Skin of body (tissue), 3 donors: ENCODE measurements at places on chromosomes 5 and 9. TPM values are rescaled to one million over a fixed set of nuclear protein-coding genes. Genes with fewer than 3 reads are reported as not detected.
A peak's percentile ranks its signal among the peaks of the same experiment; 100 is the strongest.

Gene RNF208
- total RNA-seq, result 0.20 TPM

Gene CFAP157
- total RNA-seq, result 0.10 TPM

Gene PCDHA2
- 0.20 TPM for total RNA-seq

Gene TEX48
- total RNA-seq, result not detected

Gene TRAPPC13
- total RNA-seq, result 26.3 TPM

Gene LCN1
- total RNA-seq, result not detected

Gene AIF1L
- total RNA-seq, result 8.1 TPM

Gene NMUR2
- 0.10 TPM for total RNA-seq

Gene CAPSL
- total RNA-seq, result 0.20 TPM

Gene SLC6A18
- total RNA-seq, result not detected

Gene AQP7
- 37.0 TPM for total RNA-seq

Gene PCDH12
- total RNA-seq, result 8.2 TPM

DNA sequence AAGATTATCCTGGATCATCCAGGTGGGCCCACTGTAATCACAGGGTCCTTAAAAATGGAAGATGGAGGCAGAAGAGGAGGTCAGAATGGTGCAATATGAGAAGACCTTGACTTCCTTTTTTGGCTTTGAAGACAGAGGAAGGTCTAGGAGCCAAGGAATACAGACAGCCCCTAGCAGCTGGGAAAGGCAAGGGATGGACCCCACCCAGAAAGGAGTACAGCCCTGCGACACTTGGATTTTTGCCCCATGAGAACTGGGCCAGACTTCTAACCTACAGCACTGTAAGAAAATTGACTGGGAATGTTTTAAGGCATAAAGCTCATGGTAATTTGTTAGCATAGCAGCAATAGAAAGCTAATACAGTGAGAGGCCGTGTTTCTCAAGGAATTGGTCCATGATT, 66.9 kb upstream of the LRRTM2 start:
- no peak for DNase-seq

GRCh38 chr9:113395000-113395861, 5.9 kb downstream of the ALAD start:
- no peak for DNase-seq

DNA sequence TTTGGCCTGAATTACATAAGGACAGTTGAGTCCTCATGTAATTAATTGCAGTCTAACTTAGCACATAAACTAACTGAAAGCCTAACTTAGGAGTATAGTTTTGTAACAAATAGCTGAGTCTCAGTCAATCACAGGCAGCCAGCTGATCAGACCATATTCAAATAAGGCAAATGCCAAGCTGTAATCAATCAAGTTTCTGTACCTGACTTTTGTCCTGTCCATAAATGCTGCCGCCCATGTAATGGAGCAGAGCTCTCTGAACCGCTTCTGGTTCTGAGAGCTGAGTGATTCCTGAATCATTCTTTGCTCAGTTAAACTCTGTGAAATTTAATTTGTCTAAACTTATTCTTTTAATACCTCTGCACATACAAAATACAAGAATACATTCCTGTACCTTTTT, 104.8 kb downstream of the TSSK1B start:
- no peak for DNase-seq

DNA sequence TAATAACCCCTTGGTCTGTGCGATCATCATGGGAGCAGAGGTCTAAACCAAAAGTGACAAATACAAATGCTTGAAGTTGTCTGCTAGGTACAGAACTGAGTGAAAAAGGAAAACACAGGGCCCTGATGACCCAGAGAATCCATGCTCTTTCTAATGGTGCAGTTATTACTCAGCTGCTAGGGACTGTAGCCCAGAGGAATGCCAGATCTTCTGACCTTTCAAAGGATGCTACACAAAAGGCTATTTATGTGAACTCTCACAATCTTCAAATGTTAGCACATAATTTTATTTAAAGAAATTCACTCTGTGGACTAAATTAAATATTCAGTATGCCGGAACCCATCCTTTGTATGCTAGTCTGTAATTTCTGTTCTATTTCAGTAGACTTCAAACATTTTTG, 79.9 kb downstream of the PRR16 start:
- no peak for DNase-seq

- DNase-seq, result no peak
Observed at GRCh38 chr9:107554636-107555035, 65.1 kb upstream of the KLF4 start.

DNA sequence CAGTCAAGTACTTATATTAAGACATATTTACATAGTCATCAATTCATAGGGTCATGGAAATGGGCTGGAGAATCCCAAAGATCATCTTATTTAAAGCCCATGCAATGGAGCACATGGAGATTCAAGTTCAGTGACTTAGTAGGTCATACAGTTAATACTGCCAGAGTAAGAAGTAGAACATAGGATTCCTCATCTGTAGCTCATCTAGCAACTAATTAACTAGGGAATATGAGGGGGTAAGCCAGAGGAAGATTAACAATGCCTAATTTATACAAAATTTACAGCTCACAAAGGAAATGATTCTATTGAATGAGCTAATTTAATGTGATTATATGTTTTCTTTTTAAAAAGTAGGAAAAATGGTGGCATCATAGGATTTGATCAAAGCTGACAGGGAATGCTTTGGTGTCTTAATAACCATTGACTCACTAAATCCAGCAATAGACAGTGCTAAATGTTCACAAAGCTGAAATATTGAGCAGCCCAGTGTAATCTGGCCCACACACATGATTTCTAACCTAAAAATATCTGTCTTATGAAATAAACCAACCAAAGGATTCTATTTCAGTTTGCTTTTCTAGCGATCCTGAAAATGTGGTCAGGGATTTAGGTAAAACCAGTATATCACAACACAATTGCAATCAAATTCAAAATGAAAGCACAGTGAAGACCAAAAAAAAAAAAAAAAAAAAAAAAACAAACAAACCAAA, 53.3 kb downstream of the PRDM6 start:
- no peak for DNase-seq

DNA sequence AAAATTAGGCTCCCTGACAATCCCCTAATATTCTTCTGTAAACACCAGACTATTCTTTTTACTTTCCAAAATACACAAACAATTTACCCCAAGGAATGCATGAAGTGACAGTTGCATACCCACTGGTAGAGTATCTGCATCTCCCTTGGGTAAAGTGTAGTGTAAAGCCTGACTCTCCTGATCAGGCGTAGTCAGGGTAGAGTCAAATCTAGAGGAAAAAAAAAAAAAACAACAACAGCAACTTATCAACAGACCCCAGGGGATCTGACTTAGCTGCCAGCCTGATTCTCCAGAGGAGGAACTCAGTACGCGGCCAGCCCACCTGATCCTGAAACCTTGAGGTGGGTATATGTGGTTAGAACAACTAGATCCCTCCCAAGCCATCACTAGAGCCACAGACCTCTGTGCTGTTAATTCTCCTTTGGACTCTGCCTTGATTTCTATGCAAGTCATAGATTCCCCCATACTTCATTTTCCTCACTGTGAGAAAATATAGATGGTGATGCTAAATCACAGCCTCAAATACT, 61.0 kb downstream of the ZNF608 start:
- no peak for DNase-seq

- DNase-seq, result no peak
Observed at GRCh38 chr5:32021771-32022170, 152.3 kb downstream of the GOLPH3 start.

GRCh38 chr9:124384846-124385245, 30.4 kb downstream of the PSMB7 start:
- DNase-seq, result no peak

GRCh38 chr5:148974642-148975327, 88.1 kb downstream of the SH3TC2 start:
- DNase-seq, result no peak

GRCh38 chr5:180070756-180071530, 616 bp downstream of the RNF130 start:
- peak; percentile 43 for DNase-seq

- DNase-seq, result peak; percentile 97
Observed at GRCh38 chr5:15124871-15125568, 253.4 kb upstream of the ANKH start.

DNA sequence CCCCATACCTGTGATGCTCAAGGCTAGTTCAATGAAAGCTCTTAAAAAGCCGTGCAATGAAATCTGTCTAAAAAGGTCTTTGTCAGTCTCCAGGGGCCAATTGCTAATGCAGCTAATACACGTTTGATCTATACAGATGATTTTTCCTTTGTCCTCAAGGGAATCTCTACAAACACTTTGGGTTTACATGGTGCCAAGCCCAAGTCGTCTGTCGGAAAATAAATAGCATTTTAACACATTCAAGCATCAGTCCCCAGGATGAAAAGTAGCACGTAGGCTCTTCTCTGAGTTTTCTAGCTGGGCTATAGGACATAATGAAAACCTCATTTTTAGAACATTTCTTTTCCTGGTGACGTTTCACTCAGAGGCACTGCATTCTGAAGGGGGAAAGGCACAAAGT, 477.4 kb upstream of the WWC1 start:
- DNase-seq, result peak; percentile 19

GRCh38 chr5:34519489-34520220, 136.5 kb upstream of the RAI14 start:
- no peak for DNase-seq

- DNase-seq, result no peak
Observed at GRCh38 chr9:20139763-20140290, 351.0 kb upstream of the SLC24A2 start.

DNA sequence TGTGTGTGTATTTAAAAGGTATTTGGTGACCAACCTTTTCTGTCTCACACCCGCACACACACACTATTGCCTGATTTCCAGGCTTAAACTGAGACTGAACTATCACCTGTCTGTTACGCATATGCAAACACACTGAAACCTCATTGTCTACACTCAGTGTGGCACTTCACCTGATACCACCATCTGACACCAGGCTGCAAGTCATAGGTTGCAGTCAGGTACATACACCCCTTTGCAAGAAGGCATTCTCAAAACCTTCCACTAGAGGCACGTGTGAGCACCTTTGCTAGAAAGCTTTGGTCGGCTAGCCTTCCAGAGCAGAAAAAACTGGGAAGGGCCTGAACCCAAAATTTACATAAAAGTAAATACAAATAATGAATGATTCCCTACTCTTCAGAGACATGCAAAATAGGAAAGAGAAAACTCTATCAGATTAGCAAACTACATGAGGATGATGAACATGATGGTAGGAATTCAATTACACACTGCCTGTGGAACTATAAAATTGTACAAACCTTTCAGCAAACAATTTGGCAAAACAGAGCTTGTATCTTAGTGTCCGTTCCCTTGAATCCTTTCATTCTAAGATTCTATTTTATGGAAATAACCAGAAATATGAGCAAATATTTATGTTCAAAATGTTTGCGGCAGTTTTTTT, 5.9 kb upstream of the FOXD1 start:
- no peak for DNase-seq

GRCh38 chr9:134352247-134352933, 26.1 kb downstream of the RXRA start:
- no peak for DNase-seq

GRCh38 chr9:89425921-89426383, 72.0 kb downstream of the SEMA4D start:
- no peak for DNase-seq

- no peak for DNase-seq
Observed at GRCh38 chr5:67971971-67972821, 243.4 kb upstream of the PIK3R1 start.

DNA sequence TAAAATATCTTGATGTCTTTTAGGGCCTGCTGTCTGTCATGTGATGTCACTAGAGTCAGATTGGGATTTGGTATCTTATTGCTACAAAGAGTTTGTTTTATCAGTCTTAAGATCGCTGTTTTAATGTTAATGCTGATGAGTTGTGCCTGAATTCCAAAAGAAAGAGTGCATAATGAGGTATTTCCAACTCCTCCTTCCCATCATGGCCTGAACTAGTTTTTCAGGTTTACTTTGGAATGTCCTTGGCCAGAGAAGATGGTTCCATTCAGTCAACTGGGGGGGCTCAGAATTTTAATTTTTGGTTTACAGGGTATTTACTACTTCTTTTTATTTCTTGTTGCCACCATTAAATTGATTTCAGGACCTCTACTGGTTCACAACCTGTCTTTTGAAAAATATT, 74.3 kb upstream of the MARCHF11 start:
- DNase-seq, result no peak

GRCh38 chr5:109468288-109468676, 58.5 kb upstream of the PJA2 start:
- no peak for DNase-seq

DNA sequence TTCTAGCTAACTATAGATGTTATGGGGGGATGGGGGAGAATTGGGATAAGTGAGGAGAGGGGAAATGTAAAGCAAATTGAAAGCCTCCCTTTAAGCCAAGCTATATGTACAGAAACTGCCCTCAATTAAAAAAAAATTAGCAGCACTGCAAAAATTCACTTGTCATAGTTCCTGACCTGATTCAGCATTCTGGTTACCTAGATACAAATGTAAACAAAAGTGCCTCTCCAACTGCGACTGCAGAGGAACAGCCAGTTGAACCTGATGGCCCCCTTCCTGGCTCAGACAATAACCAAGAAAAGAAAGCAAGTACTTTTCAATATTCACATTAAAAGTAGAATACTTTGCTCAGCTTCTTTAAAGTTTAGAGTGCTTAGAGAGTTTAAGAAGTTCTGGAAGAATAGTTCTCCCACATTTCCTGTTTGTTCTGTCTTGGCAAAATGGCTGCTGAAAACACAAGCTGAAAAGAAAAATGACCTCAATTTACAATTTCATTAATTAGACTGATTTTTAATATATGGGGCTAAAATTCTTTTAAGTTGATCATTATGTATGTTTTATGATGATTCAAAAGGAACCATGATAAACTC, 1.5 kb downstream of the FAM81B start:
- DNase-seq, result no peak
